Esophagus squamous epithelium (tissue), 5 donors: ENCODE measurements at places on chromosomes 3 and 15. TPM values are rescaled to one million over a fixed set of nuclear protein-coding genes. Genes with fewer than 3 reads are reported as not detected.
A peak's percentile ranks its signal among the peaks of the same experiment; 100 is the strongest.

BBS4 gene
- 15.3 TPM for total RNA-seq

GRCh38 chr3:141083836-141084649, 32.9 kb downstream of the SPSB4 start:
- no peak overlapping the region for H3K4me3 ChIP-seq
- no peaks in the 10 kb centered on the region for H3K4me1 ChIP-seq
- no peak overlapping the region for H3K27ac ChIP-seq
- peaks cover 65% of the 10 kb centered on the region for H3K27me3 ChIP-seq
- H3K36me3 ChIP-seq, result no peaks in the 10 kb centered on the region

GRCh38 chr3:71673486-71673885, 51.7 kb downstream of the EIF4E3 start:
- no peaks in the 10 kb centered on the region for H3K4me1 ChIP-seq
- H3K27ac ChIP-seq, result no peak overlapping the region
- no peaks in the 10 kb centered on the region for H3K27me3 ChIP-seq
- no peaks in the 10 kb centered on the region for H3K36me3 ChIP-seq
- no peak overlapping the region for H3K4me3 ChIP-seq

GRCh38 chr3:3087716-3088465, 22.3 kb downstream of the IL5RA start:
- H3K27ac ChIP-seq, result no peak overlapping the region
- no peaks in the 10 kb centered on the region for H3K4me1 ChIP-seq
- H3K27me3 ChIP-seq, result peaks cover 2% of the 10 kb centered on the region

- peaks cover 27% of the 10 kb centered on the region for H3K36me3 ChIP-seq
- no peak overlapping the region for H3K4me3 ChIP-seq
- DNase-seq, result no peak
- H3K27ac ChIP-seq, result no peak overlapping the region
Measured at GRCh38 chr3:188524052-188524451, 370.1 kb downstream of the LPP start.

DNA sequence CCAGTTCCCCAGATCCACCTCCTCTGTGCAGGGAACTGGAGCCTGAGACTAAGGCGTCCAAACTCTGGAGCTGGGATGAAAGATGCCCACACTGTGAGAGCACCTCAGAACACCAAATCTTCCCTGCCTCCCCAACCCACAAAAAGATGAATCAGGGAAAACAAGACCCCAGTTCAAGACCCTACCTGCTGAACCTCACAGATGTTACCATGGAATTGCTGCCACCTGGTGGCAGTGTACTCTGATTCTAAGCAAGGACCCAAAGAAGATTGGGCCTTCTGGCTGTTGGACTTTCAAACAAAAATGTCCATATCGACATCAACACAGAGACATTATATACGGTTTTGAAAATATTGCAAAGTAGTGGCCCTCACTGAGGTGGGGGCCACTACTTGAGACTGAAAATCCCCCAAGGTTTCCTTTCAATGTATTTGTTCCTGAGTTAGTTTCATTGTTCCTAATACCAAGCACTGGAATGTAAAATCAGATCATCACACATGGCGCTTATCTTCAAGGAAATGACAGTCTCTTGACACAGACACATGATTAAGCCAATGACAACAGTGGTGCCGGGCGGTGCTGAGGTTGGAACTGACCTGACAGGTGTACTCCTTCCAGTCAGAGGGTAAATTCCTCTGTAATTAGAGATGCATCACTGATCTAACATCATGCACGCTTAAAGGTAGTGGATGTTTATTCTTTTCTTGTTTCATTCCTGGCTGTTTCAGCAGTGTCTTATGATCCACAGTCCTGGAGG, 67.6 kb downstream of the SLC6A11 start:
- no peaks in the 10 kb centered on the region for H3K4me1 ChIP-seq
- H3K27me3 ChIP-seq, result no peaks in the 10 kb centered on the region
- H3K36me3 ChIP-seq, result no peaks in the 10 kb centered on the region
- H3K27ac ChIP-seq, result no peak overlapping the region

SHF gene
- total RNA-seq, result 4.4 TPM

- DNase-seq, result no peak
- H3K4me3 ChIP-seq, result no peak overlapping the region
- H3K36me3 ChIP-seq, result no peaks in the 10 kb centered on the region
- no peak overlapping the region for H3K27ac ChIP-seq
Measured at GRCh38 chr3:18900994-18901393, 247.3 kb upstream of the KCNH8 start.

GRCh38 chr3:31523543-31523942, 9.2 kb upstream of the STT3B start:
- H3K4me3 ChIP-seq, result no peak overlapping the region
- H3K4me1 ChIP-seq, result no peaks in the 10 kb centered on the region
- DNase-seq, result no peak
- no peaks in the 10 kb centered on the region for H3K27me3 ChIP-seq

CD200R1 gene
- total RNA-seq, result 2.9 TPM

DNA sequence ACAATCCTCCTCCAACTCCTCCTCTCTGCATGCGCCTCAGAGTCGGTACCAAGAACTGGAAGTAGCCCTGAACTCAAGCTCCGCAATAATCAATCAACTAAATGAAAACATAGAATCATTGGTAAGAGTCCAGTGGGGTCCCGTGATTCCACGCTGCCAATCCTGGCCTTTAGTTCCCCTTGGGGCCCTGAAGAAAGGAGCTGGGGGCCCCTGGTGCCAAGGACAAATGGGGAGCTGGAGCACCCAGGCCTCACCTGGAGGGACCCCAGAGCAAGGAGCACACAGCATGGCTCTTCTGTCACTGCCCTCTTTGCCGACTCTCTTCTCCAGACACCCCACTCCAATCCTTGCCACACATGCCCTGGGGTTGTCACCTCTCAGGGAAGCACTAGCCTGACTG, 80.3 kb downstream of the ADAMTS7 start:
- no peak overlapping the region for H3K4me3 ChIP-seq
- H3K36me3 ChIP-seq, result no peaks in the 10 kb centered on the region
- no peaks in the 10 kb centered on the region for H3K27me3 ChIP-seq
- H3K27ac ChIP-seq, result no peak overlapping the region
- no peaks in the 10 kb centered on the region for H3K4me1 ChIP-seq

SH2D7 gene
- not detected for total RNA-seq

DNA sequence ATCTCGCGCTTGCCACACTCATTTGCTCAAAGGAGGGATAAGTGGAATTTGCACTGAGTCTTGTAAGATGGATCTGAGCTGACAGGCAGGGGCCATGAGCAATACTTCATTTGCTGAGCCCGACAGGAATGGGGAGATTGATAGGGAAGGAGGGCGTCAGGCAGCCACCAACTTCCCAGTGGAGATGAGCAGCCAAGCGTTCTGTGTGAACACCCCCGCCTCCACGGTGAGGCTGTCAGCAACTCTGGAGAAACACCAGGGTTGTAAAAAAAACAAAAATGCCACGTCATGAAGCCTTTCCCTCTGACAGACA, 36.8 kb downstream of the TLE3 start:
- peaks cover 54% of the 10 kb centered on the region for H3K36me3 ChIP-seq
- H3K4me3 ChIP-seq, result no peak overlapping the region
- no peak for DNase-seq
- peaks cover 17% of the 10 kb centered on the region for H3K4me1 ChIP-seq
- H3K27ac ChIP-seq, result no peak overlapping the region
- no peaks in the 10 kb centered on the region for H3K27me3 ChIP-seq

SLC51A gene
- not detected for total RNA-seq

MED12L gene
- 1.5 TPM for total RNA-seq

MKRN3 gene
- total RNA-seq, result 5.5 TPM

- no peak overlapping the region for H3K4me3 ChIP-seq
- no peaks in the 10 kb centered on the region for H3K4me1 ChIP-seq
- no peak for DNase-seq
- H3K27me3 ChIP-seq, result no peaks in the 10 kb centered on the region
- H3K27ac ChIP-seq, result no peak overlapping the region
Measured at GRCh38 chr3:158640646-158641045, 3.7 kb upstream of the GFM1 start.

DNA sequence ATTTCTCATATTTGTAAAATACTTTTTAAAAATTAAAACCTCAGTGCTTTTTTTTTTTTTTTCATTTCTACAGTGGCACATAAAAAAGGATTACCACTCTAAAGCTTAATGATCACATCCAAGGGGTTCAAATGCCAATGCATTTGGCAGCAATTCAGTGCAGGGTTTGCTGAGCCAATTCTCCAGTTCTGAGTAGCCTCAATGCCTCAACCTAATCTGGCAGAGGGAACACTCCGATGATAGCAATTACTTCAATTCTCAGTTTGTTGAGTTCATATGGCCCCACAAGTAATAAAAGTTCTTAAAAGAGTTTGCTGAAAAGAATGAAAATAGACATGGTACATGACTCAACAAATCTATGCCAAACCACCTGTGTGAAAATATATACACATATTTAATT, 79.3 kb upstream of the RBMS3 start:
- H3K27ac ChIP-seq, result no peak overlapping the region
- H3K4me1 ChIP-seq, result no peaks in the 10 kb centered on the region
- no peak overlapping the region for H3K4me3 ChIP-seq
- no peaks in the 10 kb centered on the region for H3K36me3 ChIP-seq
- H3K27me3 ChIP-seq, result no peaks in the 10 kb centered on the region
- DNase-seq, result no peak

DNA sequence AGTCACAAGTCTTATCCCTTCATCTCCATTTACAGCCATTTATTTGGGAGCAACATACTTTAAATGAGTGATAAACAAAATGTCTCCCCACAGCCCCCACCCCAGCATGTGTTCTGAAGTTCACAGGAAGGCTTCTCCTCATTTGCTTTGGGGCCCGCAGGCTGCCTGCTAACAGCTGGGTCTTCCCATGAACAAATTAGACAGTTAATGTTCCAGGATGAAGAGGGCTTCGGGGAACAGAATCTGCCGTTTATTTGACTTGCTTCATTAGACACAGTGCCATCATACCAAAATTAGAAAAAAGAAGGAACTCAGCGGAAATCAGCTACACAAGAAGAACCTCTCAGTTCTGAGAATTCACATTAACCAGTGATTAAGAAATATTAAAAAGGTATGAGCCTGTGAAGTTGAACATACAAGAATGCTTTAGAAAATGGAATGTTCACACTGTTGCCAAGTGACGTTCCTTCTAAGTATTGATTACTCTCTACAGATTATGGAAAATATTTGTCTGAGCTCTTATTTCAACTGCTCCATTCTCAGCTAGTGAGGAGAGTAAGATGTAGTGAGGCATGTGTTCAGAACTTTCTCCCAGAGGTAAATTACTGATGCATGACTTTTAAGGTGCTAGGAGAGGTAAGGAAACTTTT, 107.5 kb upstream of the THBS1 start:
- no peak for DNase-seq
- peak overlapping the region; percentile 95 for H3K27ac ChIP-seq
- H3K4me1 ChIP-seq, result no peaks in the 10 kb centered on the region
- no peak overlapping the region for H3K4me3 ChIP-seq

GRCh38 chr3:158053386-158053785, 52.8 kb downstream of the SHOX2 start:
- H3K36me3 ChIP-seq, result no peaks in the 10 kb centered on the region
- no peak overlapping the region for H3K4me3 ChIP-seq
- H3K4me1 ChIP-seq, result no peaks in the 10 kb centered on the region
- H3K27ac ChIP-seq, result no peak overlapping the region
- H3K27me3 ChIP-seq, result no peaks in the 10 kb centered on the region

DNA sequence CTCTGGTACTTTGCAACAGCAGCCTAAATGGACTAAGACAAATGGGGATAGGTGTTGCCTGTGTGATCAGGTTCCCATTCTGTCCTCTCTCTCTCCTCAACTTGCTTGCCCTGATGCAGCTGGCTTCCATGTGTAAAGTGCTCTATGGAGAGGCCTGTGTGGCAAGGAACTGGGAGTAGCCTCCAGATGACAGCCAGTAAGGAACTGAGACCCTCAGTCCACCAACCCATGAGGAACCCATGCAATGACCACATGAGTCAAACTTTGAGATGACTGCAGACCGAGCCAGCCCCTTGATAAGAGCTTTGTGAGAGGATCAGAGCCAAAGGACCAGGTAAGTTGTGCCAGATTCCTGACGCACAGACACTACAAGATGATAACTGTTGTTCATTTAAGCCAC, 74.6 kb upstream of the ADPGK start:
- H3K36me3 ChIP-seq, result no peaks in the 10 kb centered on the region
- no peak overlapping the region for H3K27ac ChIP-seq
- H3K4me3 ChIP-seq, result no peak overlapping the region
- no peaks in the 10 kb centered on the region for H3K27me3 ChIP-seq

CRELD1 gene
- total RNA-seq, result 12.4 TPM

DNA sequence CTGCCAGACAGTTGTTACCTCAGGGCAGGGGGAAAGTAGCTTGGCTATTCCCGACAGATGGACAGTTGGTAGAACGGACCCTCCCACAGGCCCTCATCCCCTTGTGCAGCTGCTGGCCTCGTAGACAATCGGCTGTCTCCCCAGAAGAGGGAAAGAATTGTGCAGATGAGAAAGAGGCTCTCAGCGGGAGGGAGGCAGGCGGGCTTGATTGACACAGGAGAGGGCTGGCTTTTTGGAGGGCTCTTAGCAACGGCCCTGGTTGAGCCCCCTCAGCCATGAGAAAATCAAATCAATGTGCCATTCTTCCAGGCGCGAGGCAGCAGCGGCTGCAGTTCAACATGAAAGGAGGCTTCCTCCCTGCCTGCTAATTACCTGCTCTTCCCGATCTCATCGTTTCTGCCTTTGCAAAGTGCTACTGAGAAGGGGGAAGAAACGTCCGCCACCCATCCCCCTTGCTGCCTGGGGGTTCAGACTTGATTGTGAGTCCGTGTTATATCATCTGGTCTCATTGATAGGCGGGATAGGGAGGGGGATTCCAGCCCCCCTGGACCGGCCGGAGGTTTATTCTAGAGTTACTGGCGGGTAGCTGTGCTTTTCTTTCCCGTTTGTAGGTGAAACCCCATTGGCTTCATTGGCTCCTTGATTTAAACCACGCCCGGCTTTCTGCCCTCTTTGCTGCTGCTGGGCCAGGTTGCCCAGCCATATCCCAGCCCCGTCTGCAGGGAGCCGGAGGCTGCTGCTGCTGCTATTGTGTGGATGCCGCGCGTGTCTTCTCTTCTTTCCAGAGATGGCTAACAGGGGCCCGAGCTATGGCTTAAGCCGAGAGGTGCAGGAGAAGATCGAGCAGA, at the start of gene TAGLN3:
TSS of gene TAGLN3 (plus strand) at position 287 of the 848 bp plus-strand sequence. CDS start at position 788, 501 bp downstream.
- H3K4me3 ChIP-seq, result peak within 1 kb of the TSS; percentile 42
- no peak within 1 kb of the TSS for H3K27ac ChIP-seq
- H3K4me1 ChIP-seq, result peaks cover 6% of the 10 kb centered on the region
